Activated CD4-positive, alpha-beta T cell treated with anti-CD3 and anti-CD28 coated beads, Interleukin-2, amount 50 U/mL, for 1 hour (primary cell): ENCODE measurements at places on chromosomes 5 and 9.

DNA sequence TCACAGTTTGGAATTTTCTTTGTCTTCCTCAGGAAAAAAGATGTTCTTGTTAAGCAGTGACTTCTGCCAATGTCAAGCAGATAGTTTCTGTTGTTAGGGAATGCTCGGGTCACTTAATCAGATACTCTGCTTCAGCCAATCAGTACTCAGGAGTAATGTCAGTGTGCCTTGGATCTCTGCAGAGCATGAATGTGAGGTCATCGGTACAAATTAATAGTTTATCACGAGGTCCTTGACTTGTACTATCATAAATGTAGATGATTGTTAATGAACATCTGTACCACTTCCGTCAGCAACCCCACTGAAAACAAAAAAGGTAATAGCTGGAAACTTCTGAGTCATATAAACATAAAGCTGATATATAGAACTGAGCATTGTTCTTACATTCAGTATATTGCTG, 73.6 kb downstream of the FBXL7 start:
- DNase-seq = no peak

DNA sequence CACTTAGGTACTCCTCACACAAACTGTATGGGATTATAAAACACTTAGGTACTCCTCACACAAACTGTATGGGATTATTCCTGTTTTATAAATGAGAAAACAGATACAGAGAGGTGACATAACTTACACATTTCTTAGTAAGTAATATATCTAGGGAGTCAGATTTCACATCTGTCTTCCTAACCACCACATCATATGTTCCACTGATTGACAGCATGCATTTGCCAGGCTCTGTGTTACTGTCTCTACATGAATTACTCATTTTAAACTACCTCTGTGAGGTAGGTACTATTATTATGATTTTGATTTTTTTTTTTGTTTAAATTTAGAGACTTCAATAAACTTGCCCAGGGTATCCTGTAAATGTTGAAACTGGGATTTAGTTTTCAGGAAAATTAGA, 232.7 kb downstream of the CCDC171 start:
- no peak for DNase-seq

DNA sequence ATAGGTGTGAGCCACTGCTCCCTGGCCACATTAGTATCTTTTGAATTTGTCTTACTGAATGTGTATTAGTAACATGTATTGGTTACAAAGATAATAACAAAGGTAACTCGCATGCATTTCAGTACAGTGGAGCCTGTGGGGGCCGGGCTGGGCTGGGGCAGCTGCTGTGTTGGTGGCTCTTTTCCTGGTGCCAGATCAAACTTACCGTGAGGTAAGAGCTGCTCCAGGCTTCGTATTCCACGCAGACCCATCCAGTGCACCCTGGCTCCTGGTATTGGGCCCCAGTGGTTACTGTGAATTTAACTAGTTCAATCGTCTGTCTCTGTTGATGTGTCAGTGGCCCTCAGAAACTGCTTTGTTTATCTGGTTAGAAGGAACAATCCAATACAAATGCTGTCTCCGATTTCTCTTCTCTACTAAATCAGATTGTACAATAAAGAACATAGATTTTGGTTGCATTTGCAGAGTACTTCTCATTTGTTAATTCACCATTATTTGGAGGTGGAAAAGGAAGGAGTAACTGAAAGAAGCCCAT, 15.6 kb downstream of the PRRC2B start:
- no peak for DNase-seq

DNA sequence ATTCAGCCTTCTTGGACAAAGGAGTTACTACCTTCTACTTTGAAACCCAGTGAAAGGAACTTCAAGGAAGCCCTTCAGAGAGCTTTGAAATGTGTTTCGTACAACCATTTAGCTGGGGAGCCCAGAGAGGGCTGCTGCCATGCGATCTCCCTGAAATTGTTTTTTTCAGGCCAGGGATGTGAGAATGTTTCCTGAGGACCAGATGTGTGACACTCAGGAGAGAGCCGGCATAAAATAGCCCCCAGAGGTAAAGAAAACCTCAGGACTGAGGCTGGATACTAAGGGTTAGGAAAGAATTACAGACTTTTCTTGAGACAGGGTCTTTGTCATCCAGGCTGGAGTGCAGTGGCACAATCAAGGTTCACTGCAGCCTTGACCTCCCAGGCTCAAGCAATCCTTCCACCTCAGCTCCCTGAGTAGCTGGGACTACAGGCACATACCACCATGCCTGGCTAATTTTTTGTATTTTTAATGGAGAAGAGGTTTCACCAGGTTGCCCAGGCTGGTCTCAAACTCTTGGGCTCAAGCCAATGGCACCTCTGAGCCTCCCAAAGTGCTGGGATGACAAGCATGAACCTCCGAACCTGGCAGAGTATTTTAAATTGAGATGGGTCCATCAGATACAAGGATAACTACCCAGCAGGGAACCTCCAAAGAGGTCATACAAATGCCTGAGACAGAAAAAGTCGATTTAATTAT, 8.4 kb downstream of the RPL37 start:
- no peak for DNase-seq

DNA sequence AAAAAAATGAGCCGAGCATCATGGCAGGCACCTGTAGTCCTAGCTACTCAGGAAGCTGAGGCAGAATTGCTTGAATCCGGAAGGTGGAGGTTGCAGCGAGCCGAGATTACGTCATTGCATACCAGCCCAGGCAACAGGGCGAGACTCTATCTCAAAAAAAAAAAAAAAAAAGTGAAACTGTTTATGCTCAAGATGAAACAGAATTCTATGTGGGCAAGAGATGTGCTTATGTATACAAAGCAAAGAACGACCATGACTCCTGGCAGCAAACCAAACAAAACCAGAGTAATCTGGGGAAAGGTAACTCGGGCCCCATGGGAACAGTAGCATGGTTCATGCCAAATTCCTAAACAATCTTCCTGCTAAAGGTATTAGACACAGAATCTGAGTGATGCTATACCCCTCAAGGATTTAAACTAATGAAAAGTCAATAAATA, 32.6 kb upstream of the PLAC8L1 start:
- no peak for DNase-seq

DNA sequence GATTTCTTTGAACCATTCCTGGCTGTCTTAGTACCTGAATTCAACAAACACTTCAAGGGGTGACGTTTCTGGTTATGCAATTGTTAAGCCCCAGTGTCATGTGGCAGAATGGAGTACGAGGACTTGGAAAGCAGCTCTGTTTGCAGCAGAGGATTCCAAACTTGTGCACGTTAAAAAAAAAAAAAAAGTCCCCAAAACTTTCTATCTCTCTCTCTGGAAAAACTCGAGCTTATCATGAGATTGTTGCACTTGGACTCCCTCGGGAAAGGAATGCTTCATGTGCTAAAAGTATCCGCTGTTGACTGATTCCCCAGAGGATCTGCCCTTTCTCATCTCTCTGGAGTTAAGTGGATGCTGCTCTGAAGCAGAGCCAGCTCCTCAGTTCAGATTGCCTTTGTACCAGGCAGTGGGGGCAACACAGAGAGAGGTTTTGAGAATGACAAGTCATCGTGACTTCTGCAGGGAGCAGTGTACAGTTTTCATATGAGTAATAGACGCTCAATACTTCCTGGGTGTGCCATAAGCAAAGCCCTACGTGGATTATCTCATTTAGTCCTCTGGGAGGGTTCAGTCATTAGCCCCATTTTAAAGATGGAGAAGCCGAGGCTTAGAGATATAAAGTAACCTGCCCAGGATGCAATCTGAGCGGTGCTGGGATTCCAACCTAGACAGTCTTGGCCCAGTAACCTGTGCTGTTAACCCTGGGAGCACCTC, 28.1 kb downstream of the TMOD1 start:
- no peak for DNase-seq

DNA sequence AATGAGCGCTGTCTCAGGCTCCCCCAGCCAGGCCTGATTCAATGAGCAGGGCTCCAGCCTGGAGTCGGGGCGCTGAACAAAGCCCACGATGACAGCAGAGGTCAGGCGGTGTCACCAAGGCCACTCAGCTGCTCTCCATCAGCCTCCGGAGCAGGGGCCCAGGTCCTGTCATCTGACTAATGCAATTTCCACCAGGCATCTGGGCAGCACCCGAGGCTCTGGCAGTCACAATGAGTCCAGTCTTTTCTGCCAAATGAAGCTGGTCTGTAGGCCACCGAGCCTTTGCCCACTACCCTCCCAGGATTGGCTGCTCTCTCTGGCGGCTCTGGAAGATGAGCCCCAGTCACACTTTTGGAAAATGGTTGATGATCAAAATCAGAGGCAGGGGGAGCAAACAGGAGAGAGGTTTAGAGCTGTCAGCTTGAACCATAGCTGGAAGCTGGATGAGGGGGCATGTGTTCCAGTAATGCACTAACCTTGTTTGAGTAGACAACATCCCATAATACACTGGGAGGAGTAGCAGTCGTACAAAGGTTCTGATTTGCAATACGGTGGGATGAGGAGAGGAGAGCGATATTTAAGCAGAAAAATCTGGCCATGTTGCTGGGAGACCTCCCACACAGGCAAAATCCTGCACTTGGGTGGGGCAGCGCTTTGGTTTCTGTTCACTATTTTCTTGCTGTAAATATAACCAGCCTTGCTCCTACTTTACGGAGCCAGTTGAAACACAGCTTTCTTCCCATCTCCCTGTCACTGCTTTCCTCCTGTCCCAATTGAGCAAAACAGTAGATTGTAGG, 306.4 kb upstream of the PANK3 start:
- DNase-seq = no peak
